Activated CD4-positive, alpha-beta memory T cell treated with anti-CD3 and anti-CD28 coated beads for 36 hours (primary cell): ENCODE measurements at places on chromosomes 6 and 20.

DNA sequence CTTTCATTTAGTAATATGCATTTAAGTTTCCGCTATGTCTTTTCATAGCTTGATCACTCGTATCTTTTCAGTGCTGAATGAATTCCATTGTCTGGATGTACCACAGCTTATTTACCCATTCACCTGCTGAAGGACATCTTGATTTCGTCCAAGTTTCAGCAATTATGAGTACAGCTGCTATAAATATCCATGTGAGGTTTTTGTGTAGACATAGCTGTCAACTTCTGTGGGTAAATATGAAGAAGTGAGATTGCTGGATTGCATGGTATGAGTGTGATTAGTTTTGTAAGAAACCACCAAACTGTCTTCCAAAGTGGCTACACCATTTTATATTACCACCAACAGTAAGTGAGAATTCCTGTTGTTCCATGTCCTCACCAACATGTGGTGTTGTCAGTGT lies 79.2 kb upstream of the STMND1 start:
- no peak for DNase-seq

DNA sequence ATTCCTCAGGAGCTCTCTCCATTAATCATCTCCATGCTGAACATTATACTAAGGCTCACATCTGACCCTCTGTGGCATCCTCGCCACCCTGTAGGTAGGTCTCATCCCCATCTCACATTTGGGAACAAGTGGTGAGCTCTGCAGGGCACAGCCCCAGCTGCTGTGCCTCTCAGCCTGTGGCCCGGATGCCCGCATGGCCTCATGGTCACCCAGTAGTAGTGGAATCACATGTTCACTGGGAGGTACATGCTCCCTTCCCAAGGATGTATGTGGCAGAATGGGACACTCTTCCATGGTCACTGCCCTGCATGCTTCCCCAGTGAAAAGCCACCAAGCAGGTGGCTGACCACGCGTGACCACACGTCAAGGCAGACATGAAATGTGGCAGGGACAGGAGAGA lies 26.3 kb upstream of the APMAP start:
- no peak for DNase-seq

DNA sequence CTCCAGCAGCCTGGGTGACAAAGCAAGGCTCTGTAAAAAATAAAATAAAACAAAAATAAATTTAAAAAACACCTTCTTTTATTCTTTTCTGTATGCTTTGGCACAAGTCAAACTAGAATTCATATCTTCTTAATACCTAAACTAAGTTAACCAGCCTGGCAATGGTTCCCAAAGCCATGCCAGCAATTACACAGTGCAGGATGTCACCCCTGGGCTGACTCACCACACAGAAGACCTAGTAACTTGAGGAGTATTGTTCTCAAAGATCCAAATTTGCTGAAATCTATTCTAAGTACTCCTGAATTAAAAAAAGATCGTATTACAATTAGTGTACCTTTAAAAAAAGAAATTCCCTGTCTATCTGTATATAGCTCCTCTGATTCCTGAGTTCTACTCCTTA lies 162.7 kb upstream of the SGK1 start:
- no peak for DNase-seq

DNA sequence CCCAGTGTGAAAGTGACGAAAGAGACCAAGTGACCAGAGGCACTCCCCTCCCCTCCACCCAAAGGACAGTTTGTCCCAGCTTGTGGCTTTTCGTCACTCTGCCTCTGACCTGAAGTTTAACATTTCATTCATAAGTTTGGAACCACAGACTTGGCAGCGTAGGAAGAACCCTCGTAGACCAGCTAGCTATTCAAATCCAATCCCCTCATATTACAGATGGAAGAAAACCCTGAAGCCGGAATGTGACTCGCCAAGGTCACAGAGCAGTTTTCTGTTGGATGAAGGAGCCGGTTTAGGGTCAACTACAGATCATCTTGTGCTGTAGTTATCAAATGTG lies 3.9 kb upstream of the SYS1 start:
- no peak for DNase-seq

DNA sequence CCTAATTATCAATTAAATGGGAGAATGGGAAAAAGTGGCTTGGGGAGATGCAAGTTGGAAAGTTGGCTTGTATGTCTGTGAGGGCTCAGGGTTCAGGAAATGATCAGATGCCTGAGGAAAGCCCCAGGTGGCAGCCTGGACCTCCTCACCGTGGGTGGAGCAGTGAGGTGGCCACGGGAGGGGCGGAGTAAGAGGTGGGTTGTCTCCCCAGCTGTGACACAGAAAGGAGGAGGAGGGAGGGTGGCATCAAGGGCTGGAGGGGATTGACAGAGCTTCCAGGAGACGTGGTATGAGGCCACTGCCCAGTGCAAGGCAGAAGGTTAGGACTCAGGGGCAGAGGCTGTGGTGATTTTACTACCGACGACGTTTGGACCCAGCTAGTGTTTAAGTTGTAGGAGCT lies 672.2 kb downstream of the PRKN start:
- DNase-seq: peak; percentile 19

GRCh38 chr20:39822667-39823066 lies 860.5 kb downstream of the DHX35 start:
- DNase-seq: no peak

DNA sequence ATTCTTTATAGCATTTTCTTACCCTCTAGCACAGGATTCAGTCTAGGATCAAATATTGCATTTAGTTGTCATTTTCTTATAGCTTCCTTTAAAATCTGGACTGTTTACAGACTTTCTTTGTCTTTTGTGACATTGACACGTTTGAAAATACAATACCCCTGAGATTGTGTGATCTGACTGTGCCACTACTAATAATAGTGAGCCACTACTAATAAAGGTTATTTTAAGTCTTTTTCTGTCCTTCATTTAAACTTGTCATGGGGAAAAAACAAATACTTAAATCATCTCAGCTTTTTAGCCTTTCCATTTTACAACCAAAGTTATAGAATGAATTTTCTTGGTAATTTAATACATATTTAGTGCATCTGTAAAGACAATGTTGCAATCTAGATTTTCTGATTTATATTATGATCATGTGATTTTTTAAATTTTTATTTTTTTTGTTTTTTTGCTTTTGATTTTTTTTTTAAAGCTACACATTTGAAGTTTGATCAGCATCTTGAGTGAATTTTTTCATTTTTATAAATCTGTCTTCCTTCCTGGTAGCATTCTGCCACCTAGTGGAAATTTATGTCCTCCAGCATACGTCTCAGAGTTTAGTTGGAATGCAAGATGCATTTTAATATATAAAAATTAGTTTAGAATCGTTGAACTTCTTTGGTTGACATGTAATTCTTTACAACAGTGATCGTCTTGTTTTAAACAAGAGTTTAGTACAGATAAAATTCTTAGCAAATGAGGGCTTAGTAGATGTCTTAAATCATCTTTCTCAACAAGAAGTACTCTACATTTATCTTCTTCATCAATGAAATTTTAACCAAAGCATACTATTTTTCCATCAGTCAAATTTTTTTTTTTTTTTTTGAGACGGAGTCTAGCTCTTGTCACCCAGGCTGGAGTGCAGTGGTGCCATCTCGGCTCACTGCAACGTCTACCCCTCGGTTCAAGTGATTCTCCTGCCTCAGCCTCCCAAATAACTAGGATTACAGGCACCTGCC lies 119.4 kb downstream of the NCOA3 start:
- DNase-seq: no peak

DNA sequence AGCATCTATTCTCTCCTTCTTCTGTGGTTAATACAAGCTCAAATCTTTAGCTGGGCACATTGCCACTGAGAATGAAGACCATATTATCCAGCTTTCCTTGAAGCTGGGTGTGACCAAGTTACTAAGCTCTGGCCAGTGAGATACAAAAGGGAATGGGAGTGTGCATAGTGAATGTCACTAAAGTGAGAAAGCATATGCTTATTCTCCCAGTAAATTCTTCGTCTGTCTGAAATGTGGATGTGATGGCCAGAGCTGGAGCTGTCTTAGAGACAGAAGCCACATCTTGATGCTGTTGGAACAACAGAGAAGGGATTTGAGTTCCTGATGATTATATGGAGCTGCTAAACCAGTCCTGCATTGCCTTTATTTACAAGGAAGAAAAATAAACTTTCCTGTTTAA lies 60.1 kb downstream of the SESN1 start:
- no peak for DNase-seq

- no peak for DNase-seq
Observed at GRCh38 chr6:143896126-143896860, 32.0 kb downstream of the ZC2HC1B start.

GRCh38 chr6:87122477-87122876 lies 27.6 kb upstream of the CGA start:
- DNase-seq: no peak

DNA sequence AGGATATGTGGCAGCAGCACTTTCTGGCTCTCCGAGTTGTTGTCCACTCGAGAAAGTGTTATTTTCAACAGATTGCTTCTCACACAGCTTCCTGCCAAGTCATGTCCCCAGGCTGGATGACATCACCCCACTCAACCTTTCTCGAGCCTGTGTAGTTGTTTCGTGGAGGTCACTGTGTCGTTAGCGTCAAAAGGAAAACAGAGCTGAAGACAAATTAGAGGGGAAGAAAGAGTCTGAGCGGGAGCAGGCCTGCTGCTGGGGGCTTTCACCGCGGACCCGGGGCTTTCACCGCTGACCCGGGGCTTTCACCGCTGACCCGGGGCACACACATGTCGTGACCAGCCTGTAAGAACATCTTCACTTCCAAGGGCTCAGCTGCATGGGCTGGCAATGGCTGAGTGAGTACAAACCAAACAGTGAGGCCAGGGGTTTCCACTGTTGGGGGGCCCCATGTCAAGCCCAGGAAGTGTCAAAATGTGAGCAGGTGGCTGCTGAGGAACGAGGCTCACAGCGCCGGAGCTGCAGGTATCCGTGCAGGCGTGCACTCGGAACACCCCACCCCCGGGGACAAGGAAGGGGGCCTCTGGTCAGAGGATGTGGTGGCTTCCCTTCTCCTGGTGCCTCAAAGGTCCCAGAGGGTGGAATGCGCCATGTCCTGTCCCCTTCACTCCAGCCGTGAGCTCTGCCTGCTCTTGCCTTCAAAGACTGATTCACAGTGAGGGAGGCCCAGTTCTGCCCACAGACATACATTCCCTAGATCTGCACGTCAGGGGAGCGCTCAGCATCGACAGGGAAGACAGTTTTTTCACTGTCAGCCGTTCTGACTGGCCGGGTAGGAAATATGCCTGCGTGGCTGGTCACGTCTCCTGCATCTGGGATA lies 365.9 kb downstream of the TAF4 start:
- no peak for DNase-seq

DNA sequence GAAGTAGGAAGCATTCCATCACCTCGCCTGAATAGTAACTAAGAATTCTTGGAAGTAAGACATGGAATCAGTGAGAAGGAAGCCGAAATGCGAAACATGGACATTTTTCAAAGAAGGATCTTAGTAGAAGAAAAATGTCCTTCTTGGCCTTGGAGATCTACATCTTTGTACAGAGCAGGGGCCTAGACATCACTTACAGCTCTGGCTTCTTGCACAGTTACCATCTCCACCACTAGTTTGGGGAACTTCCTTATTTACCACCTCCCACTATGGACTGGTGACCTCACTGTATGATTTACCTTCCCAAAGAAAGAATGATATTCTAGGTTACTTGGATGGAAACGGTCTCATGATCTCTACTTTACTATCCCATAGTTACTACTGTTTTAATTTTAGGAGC lies 15.7 kb downstream of the CASS4 start:
- no peak for DNase-seq

- DNase-seq: peak; percentile 5
Observed at GRCh38 chr20:61953037-61954021, 112.4 kb downstream of the TAF4 start.

GRCh38 chr6:9921366-9921765 lies 493.5 kb downstream of the TFAP2A start:
- no peak for DNase-seq

GRCh38 chr20:22339091-22339881 lies 245.1 kb downstream of the FOXA2 start:
- DNase-seq: peak; percentile 25

DNA sequence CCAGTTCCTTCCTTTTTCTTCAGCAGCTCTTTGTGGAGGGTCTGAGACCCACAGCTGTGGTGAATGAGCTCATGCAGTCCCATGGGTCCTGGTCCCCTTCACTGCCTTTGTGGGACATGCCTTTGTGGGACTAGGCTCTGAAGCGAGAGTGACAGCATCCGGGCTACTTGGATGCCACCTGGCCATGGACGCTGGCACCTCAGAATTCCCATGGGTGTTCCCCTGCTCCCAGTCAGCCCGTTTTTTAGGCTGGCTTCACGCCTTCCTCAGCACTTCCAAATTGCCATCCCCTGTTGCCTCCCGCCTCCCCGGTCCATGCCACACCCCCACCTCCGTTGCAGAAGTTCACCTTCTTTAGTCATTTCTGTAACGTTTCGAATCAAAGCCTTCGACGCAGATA lies 45.1 kb downstream of the RAMACL start:
- DNase-seq: peak; percentile 55

DNA sequence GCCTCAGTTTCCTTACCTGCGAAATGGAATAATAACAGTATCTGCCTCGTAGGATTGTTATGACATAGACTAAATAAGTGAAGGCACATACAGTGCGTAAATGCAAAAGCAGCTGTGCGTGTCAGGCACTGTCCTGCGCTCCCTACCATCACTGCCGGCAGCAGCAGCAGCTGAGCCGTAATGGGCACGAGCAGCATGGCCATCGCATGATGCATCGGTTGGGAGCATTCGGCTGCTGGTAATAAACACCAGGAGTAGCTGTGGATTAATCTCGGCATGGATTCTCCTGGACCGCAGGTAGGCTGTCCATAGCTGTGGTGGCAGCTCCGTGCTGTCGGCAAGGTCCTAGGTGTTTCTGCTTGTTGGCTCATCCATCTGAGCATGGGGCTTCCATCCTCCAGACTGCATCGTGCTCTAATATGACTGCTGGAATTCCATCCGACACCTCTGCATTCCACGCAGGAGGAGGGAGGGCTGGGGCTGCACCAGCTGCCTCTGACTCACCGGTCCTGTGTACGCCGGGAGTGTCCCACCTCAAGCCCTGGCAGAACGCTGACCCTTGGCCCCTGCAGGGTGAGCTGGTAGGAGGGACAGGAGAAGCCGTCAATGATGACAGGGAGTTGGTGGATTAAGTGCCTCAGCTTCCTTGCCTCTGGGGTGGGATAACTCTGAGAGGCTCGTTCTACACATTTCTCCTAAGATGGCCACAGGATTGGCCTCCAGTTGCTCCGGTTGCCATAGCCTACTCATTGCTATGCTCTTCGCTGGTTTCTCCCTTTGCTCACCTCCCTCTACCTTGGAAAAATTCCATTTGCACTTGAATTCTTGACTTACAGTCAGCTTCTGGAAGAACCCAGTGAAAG lies 100.9 kb upstream of the PMEPA1 start:
- no peak for DNase-seq

DNA sequence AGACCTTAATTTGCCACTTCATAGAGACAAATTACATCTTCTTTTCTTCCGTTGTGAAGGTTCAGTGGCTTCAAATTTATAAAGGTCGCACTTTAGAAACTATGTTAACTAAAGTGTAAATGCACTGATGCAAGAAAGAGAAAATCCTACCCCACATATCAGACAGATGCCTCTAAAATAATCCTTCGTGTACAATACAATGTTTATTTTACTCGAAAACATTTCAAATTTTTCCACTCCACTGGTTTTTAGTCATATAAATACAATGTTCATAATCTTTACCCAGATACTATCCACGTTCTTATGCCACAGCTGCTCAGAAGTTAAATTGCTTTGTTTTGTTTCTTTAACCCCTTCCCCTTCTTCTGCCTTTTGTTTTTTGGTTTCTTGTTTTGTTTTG lies 140.3 kb upstream of the LAMP5 start:
- no peak for DNase-seq

- DNase-seq: no peak
Observed at GRCh38 chr6:44234101-44235025, 11.0 kb downstream of the SLC29A1 start.

- DNase-seq: no peak
Observed at GRCh38 chr20:50260479-50261221, 70.0 kb downstream of the CEBPB start.

- DNase-seq: no peak
Observed at GRCh38 chr6:127844529-127844928, 56.3 kb downstream of the THEMIS start.
